ENCODE measurements at places on chromosomes 7 and 10.
A peak's percentile ranks its signal among the peaks of the same experiment; 100 is the strongest.

DNA sequence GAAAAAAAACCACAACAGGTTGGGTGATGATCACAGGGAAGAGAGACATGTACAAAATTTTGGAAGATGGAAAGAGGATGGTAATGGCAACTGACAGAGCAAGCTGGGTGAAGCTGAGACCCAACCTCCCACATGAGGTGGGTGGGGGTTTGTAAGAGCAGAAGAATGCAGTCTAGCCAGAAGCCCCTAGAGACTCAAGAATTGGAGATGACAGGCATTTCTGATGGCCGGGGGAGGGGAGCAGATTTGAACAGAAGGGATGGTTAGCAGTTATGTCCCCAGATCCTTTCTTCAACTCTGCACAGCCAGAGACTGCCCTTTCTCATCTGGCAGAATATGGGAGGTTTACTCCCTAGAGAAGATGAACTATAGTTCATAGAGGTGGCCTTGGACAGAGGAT is 208.0 kb downstream of the GALNT17 start:
- DNase-seq: no peak

GRCh38 chr10:49844775-49845595 is 82.9 kb upstream of the OGDHL start:
- peak; percentile 11 for DNase-seq

DNA sequence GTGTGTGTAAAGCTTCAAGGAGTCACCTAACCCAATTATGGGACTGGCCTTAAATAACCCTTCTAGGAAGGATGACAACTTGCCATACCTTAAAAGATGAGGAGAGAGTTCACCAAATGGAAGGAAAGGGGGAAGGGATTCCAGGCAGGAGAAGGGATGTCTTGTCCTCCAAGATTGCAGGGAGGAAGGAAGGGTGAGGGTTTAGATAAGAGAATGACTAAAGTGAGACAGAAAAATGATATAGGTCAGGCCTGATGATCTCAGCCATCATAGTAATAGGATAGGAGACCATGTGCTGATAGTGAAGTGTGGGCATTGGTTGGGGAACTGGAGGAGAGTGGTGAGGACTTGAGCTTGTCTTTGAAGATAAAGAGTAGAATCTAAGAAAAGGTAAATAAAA is 7.7 kb upstream of the TMEM26 start:
- DNase-seq: no peak

DNA sequence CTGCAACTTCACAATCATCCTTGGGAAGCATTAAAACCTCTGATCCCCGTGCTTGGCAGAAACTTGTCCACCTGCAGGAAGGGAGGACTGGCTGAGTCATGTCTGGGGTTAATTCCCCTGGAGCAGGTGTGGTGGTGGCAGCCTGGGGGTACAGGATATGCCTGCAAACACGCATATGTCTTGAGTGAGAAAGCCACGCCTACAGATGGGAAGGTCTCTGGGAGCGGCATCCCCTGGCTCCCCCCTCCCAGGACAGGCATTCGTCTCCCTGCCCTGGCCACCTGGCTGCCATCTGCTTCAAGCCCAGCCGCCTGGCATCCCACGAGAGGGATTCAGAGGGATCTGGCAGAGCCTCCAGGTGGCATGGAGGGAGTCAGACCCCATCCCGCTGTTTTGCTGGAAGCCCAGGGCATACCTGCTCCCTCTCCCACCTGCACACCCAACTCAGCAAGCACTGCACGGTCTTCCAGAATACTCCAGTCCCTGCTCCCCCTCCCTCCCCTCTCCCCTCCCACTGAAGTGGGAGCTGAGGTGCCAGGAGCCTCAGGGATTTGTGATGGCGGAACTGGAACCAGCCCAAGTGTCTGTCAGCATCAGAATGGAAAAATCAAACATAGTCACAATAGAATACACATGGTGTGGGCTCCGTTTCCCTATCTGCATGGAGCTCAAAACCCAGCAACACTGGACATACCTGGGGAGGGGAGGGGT is 61.0 kb downstream of the CAMK2B start:
- no peak for DNase-seq

- no peak for DNase-seq
Observed at GRCh38 chr10:18418541-18419215, 232.7 kb downstream of the NSUN6 start.

DNA sequence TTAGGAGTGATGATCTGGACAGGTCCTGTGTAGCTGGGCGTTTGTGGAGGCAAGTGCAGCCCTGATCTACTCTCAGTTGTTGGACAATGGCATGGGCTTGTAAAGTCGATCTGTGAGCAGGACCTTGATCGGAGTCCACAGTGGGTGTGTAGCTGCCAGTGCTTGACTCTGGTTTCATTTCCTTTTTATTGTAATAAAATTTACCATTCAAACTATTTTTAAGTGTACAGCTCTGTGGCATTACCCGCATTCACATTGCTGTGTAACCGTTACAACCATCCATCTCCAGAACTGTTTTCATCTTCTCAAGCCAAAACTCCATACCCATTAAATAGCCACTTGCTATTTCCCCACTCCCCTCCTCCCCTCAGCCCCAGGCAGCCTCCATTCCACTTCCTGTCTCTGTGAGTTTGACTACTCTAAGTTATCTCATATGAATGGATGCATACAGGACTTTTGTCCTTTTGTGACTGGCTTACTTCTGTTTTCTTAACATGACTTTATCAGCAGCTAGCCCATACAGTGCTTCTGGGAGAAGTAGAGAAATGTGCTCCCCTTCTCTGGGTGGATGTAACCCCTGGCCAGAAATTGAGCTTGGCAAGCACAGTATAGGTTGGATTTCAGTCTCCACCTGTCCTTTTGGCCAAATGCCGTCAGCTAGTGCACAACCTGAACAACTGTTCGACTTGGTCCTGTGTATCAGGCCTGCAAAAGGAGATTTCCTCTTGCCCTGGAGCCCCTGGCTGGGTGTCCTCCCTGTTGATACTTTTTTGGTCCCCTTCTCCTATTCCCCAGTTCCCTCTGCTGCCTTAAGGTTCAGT is 180.0 kb downstream of the LRMDA start:
- DNase-seq: no peak

- no peak for DNase-seq
Observed at GRCh38 chr7:25855854-25856782, 295.9 kb upstream of the NFE2L3 start.

GRCh38 chr7:129373651-129374428 is 60.4 kb upstream of the STRIP2 start:
- DNase-seq: no peak

DNA sequence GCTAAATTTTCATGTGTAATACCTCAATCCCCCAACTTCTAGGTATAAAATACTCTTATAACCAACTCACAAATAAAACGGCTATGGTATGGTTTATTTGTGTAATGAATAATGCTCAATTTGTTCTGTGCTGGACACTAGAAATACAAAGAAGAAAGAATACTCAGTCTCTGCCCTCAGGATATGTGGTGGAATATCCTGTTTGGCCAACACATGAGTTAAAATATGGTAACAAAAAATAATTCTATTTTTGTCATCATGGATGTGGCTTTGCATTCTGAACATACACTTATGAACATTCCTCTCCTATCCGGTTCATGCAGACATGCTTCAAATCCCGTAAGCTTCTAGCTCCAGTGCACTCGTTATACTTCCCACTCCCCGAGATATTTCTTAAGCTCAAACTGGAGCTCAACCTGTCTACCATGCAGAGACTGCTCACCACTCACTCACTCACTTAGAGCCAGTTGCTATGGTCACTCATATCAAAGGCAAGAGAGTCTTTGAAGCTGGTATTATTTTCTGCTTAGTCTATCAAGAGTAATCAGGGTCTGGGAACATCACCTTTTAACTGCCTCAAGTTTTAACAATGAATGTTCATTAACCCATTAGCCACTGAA is 53.8 kb upstream of the SLC16A12 start:
- no peak for DNase-seq

DNA sequence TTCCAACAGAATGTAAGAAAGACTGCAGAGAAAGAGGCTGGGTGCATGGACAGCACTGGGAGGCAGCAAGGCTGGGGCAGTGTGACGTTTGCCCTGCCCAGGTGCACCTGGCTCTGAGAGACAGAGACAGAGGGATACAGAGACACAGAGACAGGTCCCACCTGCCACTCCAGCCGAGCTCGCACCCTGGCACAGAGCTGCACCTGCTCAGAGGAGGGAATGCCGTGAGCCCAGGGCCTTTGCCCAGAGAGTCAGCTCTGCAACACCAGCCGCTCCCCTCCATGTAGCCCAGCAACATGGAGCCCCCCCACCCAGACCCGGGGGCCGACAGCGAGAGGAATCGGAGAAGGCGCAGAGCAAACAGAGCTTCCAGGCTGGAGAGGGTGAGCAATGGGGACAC is 35.3 kb upstream of the PROSER2 start:
- DNase-seq: no peak

GRCh38 chr10:71996592-71997371 is 32.6 kb downstream of the CHST3 start:
- DNase-seq: no peak

GRCh38 chr10:68249297-68249696 is 17.4 kb upstream of the ATOH7 start:
- DNase-seq: no peak

- no peak for DNase-seq
Observed at GRCh38 chr7:56077681-56078080, 13.6 kb downstream of the SUMF2 start.

DNA sequence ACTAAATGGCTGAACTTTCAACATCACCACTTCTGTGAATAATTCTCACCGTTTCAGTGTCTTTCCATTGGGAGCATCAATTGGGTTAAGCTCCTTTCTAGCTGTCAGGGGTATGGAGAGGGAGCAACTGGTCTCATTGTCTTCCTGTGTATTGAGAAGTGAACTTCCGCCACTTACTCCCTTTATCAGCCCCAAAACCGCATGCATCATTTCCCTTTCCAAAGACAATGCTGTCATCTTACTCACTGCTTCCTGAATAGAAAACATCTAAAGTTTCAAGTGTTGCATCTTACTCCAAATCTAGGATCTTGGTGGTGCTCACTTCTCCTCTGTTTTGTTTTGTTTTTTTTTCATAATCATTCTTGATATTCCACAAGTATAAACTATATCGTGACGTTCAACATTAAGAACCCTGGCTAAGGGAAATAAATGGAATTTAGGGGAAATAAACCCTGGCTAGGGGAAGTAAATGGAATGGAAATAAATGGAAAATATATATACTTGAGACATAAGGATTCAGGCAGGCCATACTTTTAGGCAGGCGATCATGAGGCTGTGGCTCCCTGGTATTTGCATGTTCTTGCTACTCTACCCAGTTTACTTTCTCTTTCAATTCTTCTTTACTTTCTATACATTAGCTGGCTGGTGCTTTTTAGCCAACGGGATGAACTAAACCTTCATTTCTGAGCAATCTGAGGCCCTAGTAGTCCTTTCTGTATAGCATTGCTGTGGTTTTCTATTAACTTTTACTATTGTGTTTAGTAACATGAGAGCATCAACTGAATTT is 371.9 kb downstream of the BMPER start:
- no peak for DNase-seq

DNA sequence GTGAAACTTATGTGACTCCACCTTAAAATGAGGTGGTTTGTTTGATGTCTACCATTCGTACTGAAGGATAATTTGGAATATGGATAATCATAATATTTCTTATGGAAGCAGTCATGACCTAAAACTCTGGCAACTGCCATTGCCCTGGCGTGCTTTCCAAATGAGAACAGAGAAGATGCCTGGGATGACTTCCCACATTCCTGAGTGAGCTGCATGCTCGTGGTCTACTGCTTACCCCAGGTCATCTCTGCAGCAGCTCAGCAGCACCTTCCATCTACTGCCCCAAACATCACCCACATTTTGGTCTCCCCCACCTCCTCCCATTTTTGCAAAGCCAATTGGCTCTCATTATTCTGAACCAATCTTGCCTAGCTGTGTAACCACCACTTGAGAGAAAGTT is 40.1 kb downstream of the LYZL1 start:
- DNase-seq: peak; percentile 93

DNA sequence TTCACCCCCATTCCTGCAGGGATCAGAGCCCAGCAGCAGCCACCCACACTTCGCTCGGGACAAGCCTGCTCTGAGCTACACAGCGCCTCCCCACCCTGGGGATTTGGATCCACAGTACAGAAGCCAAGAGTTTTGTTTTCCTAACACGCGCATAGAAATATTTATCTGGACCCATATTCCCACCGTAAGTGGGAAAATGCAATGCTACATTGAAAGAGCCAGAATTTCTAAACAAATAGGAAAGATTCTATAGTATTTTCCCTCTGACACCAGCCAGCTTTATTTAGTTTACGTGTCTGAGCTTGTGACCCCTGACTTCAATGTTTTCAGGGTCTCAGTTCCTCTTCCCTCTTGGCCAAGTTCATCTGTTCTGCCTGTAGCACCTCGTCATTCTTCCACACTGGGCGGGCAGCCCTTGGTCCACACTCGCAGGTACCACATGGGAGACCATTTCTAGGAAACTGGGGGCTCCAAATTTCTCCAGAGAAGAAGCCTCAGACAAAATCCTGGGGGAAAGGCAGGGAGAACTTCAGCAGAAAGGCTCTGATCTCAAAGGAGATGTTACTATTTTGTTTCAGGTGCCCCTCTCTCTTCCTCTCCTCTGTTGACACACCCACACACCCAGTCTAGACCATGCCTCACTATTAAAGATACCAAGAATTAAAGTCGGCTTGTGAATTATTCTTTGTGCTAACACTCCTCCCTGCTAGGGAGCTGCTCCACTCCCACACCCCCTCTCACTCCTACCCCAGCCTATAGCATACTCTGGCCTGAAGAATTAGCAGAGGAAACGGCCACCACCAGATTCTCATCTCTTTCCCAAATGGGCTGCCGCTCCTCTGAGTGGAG is 116.0 kb upstream of the PCGF5 start:
- no peak for DNase-seq

DNA sequence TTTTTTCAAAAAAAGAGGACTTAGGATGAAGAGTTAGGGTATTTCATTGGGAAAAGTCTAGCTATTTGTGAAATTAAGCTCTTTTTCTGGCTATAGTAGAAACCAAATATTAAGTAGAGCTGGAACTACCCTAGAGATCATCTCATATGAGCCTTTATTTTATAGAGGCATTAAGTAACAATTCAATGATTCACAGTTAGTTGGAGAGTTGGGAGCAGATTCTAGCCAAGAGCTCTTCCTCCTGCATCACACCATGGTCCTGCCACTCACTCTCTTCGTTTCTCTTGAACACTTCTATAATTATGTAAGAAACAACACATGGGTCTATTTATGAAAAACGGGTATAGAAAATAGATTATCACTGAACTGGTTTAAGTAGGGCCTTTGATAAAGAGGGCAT is 76.1 kb upstream of the ANK3 start:
- DNase-seq: peak; percentile 19

GRCh38 chr7:90487808-90488207 is 18.4 kb downstream of the PTTG1IP2 start:
- no peak for DNase-seq

GRCh38 chr7:27423290-27423689 is 180.7 kb downstream of the EVX1 start:
- DNase-seq: no peak

- no peak for DNase-seq
Observed at GRCh38 chr7:83161186-83161585, 1.5 kb downstream of the PCLO start.

GRCh38 chr10:89959433-89960110 is 258.2 kb downstream of the KIF20B start:
- DNase-seq: no peak

GRCh38 chr10:27717224-27717623 is 28.4 kb downstream of the MKX start:
- DNase-seq: no peak

GRCh38 chr10:103180491-103180890 is 12.6 kb downstream of the NT5C2 start:
- DNase-seq: no peak

Measured in AG08395 (cell line).